ENCODE measurements at places on chromosomes 13 and 19.

DNA sequence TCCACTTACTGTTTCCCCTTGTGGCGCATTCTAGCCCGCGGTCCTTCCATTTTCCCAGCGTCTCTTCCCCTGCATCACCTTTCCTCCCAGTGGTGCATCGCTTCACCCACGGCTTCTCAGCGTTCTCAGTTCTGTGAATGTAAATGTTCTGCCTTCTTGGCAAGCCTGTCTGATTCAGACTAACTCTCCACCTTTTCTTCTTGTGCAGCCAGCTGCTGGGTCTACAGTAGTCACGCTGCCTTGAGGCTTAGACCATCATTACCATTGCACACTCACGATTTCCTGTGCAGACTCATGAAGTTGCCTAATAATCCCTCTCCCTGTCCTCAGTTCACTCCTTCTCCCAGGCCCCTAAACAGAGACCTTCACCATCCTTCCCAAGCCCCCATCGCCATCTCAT, 75.0 kb downstream of the DHRS12 start:
- DNase-seq, result no peak

DNA sequence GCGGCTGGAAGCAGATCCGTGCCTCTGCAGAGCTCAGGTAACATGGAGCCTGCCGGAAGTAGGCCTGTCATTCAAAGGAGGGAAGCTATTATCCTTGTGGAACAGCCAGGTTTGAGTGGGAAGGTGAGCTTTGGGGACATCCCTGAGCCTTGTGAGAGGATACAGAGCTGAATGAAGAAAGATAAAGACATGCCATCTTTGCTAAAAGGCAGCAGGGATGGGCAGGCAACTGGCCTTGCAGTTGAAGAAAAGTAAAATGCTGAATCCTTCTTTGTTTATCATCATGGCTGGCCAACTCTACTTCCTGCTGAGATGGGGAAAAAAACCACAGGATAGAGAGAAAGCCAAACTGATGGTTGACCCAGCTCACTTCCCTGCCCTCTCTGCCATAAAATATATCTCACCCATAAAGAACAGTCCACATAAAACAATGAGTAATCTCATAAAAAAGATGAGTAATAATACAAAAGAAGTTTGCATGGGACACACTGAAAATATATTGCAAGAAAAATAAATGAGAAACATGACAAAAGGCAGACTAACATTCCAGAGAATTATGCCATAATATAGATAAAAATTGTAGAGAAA, 226.3 kb downstream of the DLEU7 start:
- no peak for DNase-seq

DNA sequence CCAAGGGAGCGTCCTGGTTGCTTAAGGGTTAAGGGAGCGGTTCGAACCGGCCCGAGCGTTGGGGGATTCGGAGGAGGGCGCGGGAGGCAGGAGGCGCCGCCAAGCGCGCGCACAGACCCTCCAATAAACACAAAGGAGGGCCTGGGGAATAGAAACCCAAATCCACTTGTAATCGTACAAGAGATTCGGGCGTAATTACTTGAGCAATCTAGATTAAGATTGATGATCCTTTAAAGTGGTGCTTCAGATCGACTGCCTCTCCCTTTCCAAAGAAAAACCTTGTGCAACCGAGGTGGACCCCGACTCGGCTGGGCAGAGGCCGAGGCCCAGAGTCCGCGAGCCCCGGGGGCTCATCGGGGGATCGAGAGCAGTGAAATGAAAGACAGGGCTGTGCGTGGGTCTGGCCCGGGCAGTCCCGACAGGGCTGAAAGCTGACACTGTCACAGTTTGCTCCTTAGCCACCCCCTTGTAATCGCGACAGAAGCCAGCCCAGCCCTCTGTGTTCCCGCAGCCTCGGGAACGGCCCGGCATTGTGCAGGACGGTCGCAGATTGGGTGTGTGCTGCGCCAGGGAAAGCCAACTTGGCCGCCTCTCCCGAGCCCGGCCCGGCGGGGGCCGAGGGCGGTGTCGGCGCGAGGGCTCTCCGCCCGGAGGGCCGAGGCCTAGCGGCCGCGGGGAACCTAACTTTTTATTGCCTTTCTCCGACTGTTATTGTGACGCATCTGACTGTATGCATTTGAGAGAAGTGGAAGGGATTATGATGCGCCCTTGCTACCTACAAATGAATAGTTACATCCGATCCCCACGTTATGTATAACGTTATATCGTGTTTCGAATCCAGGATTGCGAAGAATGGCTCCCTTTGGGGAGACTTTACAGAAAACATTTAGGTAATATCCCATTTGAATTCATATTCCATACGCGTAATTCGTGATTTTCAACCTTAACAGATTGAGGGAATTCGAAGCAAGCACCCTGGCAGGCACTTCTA, 5.5 kb downstream of the MAB21L1 start:
- no peak for DNase-seq

- no peak for DNase-seq
Measured at GRCh38 chr13:95298971-95299621, 2.2 kb downstream of the ABCC4 start.

Measured in CD8-positive, alpha-beta T cell (primary cell).